ENCODE measurements at places on chromosomes 3 and 15.

DNA sequence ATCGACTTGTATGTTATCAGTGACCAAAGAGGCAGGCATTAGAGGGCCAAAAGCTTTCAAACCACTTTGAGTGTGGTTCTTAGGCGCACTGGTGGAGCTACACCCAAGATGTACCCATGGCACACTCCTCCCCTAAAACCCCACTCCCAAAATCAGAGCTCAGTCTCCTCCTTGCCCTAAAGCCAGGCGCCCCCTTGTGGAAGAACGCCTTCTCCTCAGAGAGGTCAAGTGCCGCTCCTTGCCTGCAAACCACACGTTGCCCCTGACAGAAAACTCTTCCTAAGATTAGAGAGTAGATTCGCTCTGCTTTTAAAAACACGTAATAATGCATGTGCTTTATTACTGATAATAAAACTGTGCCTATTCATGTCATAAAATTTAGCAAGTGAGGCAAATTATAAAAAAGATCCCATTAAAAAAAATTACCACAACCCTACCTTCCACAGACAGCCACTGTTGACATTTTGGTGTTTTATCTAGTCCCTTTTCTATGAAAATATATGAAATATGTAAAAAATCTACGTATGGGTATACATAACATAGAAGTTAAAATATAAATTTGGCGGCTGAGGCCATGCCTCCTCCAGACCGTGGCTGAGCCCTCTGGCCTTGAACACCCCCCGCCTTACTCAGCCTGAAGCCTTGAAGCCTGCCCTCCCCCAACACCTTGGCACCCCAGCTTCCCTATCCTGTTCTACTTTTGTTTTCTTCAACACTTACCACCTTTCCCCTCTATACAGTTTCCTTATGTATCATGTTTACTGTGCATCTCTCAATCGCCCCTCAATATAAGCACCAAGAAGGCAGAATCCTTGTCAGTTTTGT, 33.5 kb downstream of the BCL2L10 start:
- peak; percentile 79 for DNase-seq

GRCh38 chr3:99159220-99159762, 257.8 kb upstream of the DCBLD2 start:
- no peak for DNase-seq

DNA sequence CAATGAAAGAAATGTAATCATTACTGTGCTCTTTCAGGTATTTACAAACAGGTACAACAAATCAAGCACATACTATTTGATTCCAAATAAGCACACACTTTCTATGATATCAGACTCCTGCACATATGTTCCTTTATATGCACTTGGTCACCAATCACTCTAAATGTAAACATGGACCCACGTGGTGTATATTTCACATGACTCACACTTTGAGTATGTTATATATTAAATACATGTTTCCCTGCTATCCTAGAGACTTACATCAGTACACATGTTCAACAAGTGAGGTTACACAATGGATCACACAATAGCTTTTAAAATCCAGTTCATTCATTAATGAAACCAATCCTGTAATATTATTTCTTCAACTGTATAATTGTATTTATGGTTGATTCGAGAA, 683.5 kb downstream of the NR2F2 start:
- no peak for DNase-seq

- no peak for DNase-seq
Observed at GRCh38 chr3:108334701-108335100, 38.4 kb downstream of the HHLA2 start.

DNA sequence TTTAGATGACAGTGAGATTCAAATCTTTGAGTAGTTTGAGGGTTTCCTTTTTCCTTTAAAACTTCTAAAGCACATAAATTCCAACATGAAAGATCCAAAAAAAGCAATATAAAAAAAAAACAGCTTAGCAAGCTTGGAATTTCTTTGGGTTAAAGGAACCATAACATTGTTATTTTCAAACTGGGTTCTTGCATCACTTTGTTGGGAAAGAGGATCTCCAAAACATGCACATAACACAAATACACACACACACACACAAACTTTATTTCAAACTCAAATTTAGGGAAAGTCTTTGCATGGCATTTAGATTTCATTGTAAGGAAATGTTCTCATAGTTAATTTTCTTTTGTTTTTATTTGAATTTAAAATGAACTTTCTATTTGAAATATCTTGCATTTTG, 79.2 kb upstream of the COL8A1 start:
- no peak for DNase-seq

- DNase-seq = no peak
Observed at GRCh38 chr15:57923306-57923705, 142.2 kb downstream of the ALDH1A2 start.

GRCh38 chr3:146191051-146191450, 30.1 kb upstream of the PLOD2 start:
- no peak for DNase-seq

DNA sequence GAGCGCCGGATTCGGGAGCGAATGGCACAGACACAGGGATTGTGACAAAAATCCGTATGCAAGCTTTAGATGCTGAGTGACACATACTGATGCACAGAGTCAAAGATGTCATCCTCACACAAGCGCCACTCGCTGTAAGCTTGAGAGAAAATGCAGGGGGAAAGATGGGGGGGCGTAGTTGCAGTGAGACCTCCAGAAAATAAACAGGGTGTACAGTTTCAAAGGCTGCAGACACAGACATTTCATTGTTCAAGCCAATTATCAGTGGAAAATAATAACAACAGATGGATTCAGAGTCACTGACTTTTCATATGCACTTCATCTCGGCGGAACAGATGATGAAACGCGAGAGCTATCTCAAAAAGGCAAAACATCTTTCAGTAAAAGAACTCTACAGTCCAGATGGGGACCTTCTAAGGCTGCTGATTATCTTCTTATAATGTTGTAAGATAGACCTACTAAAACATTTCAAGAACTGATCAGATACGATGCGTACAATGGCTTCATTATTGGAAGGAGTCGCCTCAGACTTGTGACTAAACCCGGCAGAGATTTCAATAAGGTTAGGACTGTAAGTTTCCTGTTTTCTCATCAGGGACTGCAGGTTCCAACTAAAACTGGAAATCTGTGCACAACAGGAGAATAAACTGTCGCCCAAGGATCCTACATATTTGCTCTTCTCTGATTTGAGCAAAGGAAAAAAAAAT, 275.4 kb downstream of the FOXP1 start:
- no peak for DNase-seq

GRCh38 chr3:17942856-17943255, 200.4 kb upstream of the TBC1D5 start:
- no peak for DNase-seq

DNA sequence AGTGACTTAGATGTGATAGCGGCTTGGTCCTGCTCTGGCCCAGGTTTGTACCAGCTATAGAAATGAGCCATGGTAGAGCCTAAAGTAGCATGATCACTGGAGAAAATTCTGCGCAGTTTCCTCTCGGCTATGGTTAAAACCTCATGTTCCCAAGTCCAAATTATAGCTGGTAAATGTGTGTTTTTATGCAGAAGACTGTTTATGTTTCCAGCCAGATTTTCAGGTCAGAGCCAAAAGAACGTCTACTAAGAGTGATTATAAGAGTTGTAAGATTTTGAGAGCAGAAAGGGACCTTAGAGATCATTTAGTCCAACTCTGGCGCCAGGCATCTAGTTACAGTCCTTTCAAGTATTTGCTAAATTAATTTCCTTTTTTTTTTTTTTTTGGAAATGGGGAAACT, 333.7 kb downstream of the LPP start:
- DNase-seq = no peak

GRCh38 chr15:88243895-88244787, 12.4 kb downstream of the NTRK3 start:
- no peak for DNase-seq
